MCF 10A (cell line): ENCODE measurements at places on chromosomes 5 and 9. TPM values are rescaled to one million over a fixed set of nuclear protein-coding genes. Genes with fewer than 3 reads are reported as not detected.

The SLC35A4 gene
- 84.0 and 119 TPM in 2 replicates for total RNA-seq

The PIP5KL1 gene
- total RNA-seq: 4.0 and 5.7 TPM in 2 replicates

The PELO gene
- 22.5 and 23.1 TPM in 2 replicates for total RNA-seq

The SLC6A3 gene
- total RNA-seq: not detected in 2 replicates

The TMEM252 gene
- total RNA-seq: not detected in 2 replicates

The IL13 gene
- total RNA-seq: not detected in 2 replicates

The FAM221B gene
- not detected in 2 replicates for total RNA-seq

The NOXA1 gene
- total RNA-seq: 8.2 and 8.9 TPM in 2 replicates

The PCDHGA12 gene
- total RNA-seq: 0.79 and 0.91 TPM in 2 replicates

The NTMT1 gene
- total RNA-seq: 32.9 and 49.2 TPM in 2 replicates

The TAF11L11 gene
- total RNA-seq: not detected in 2 replicates

The MARCHF3 gene
- total RNA-seq: 5.4 and 6.9 TPM in 2 replicates

The TSLP gene
- total RNA-seq: 5.1 and 6.4 TPM in 2 replicates

The IL31RA gene
- 5.8 and 6.4 TPM in 2 replicates for total RNA-seq

The SPATA9 gene
- total RNA-seq: not detected in 2 replicates

The UBAC1 gene
- 32.5 and 34.7 TPM in 2 replicates for total RNA-seq

The IL5 gene
- not detected in 2 replicates for total RNA-seq

The PCDH1 gene
- 9.9 and 15.7 TPM in 2 replicates for total RNA-seq
